Mesothelial cell of epicardium (in vitro differentiated cells): ENCODE measurements at places on chromosomes 2 and 18.
A peak's percentile ranks its signal among the peaks of the same experiment; 100 is the strongest.

DNA sequence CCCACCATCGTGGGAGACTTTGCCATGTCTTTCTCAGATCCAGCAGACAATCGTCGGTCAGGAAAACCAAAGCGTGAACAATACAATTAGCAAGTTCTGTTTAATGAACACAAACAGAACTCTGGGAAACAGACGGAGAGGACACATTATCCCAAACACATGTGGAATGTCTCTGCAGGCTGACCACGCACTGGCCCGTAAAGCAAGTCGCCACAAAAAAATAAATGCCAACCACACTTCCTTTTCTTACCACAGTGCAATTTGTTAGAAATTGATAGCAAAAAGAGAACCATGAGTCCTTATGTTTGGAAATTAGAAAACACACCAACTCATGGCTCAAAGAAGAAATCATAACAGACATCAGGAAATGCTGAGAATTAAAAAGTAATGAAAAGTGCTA lies 210.9 kb downstream of the TWIST2 start:
- H3K27ac ChIP-seq: no peak overlapping the region
- H3K4me1 ChIP-seq: peaks cover 4% of the 10 kb centered on the region
- no peak overlapping the region for H3K4me3 ChIP-seq
- peaks cover 16% of the 10 kb centered on the region for H3K36me3 ChIP-seq

DNA sequence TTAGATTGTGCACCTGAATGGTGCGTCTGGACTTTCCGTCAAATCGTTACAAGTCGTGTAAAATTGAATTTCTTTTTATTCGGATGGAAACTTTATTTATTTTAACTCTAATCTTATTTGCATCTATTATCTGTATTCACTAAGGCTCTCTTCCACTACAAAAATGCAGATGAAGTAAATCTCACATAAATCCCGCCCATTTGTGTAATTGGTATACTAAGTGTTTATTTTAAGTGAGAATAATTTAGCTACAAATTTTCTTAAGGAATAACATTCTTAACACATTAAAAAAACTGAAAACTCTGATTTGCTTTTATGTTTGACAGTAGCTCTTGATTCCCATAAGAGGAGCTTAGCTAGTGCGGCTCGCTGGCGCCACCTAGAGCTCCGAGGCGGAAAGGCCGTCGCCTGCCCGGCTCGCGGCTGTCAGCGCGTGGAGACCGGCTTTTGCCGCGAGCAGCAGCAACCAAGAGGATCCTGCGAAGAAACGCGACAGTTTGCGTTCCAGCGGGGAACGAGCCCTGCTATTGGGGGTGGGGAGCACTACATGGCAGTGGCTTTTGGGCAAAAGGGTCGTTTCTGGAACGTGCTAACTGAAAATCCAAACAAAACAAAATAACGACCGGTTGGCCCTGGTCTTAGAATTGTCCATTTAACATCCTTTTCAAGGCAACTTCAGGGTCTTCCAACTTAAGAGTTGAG lies 6.7 kb downstream of the SP9 start:
- H3K36me3 ChIP-seq: no peaks in the 10 kb centered on the region
- peak overlapping the region; percentile 61 for H3K27ac ChIP-seq
- peak; percentile 96 for DNase-seq
- H3K4me1 ChIP-seq: peaks cover 35% of the 10 kb centered on the region

- H3K4me1 ChIP-seq: peaks cover 6% of the 10 kb centered on the region
- no peak overlapping the region for H3K4me3 ChIP-seq
- H3K36me3 ChIP-seq: peaks cover 4% of the 10 kb centered on the region
- no peaks in the 10 kb centered on the region for H3K27me3 ChIP-seq
- no peak for DNase-seq
- H3K27ac ChIP-seq: no peak overlapping the region
These were observed 104.7 kb downstream of the THADA start for GRCh38 chr2:43491065-43491639.

GRCh38 chr2:2832657-2833056 lies 501.6 kb upstream of the MYT1L start:
- no peak overlapping the region for H3K4me3 ChIP-seq
- no peak for DNase-seq
- H3K36me3 ChIP-seq: no peaks in the 10 kb centered on the region
- no peaks in the 10 kb centered on the region for H3K4me1 ChIP-seq
- H3K27me3 ChIP-seq: peaks cover 25% of the 10 kb centered on the region

- no peak for DNase-seq
- H3K27me3 ChIP-seq: no peaks in the 10 kb centered on the region
- H3K36me3 ChIP-seq: peaks cover 1% of the 10 kb centered on the region
- no peak overlapping the region for H3K4me3 ChIP-seq
These were observed 200.9 kb upstream of the RAB6C start for GRCh38 chr2:129778584-129778877.

- H3K4me3 ChIP-seq: no peak overlapping the region
- no peak overlapping the region for H3K27ac ChIP-seq
- peak; percentile 14 for DNase-seq
- H3K4me1 ChIP-seq: no peaks in the 10 kb centered on the region
- H3K36me3 ChIP-seq: no peaks in the 10 kb centered on the region
- peaks cover 37% of the 10 kb centered on the region for H3K27me3 ChIP-seq
These were observed 145.9 kb downstream of the RTP5 start for GRCh38 chr2:242015108-242016065.

- no peak for DNase-seq
- no peaks in the 10 kb centered on the region for H3K27me3 ChIP-seq
- no peak overlapping the region for H3K4me3 ChIP-seq
- H3K4me1 ChIP-seq: peaks cover 4% of the 10 kb centered on the region
These were observed 601.7 kb downstream of the ARHGAP15 start for GRCh38 chr2:143730953-143731260.

- no peak overlapping the region for H3K27ac ChIP-seq
- peaks cover 15% of the 10 kb centered on the region for H3K4me1 ChIP-seq
- DNase-seq: no peak
- no peak overlapping the region for H3K4me3 ChIP-seq
- no peaks in the 10 kb centered on the region for H3K27me3 ChIP-seq
- no peaks in the 10 kb centered on the region for H3K36me3 ChIP-seq
These were observed 64.4 kb downstream of the KLHL29 start for GRCh38 chr2:23449413-23449812.

GRCh38 chr2:73085691-73086090 lies 14.2 kb upstream of the SFXN5 start:
- DNase-seq: peak; percentile 88
- no peak overlapping the region for H3K27ac ChIP-seq
- peaks cover 30% of the 10 kb centered on the region for H3K4me1 ChIP-seq
- H3K36me3 ChIP-seq: peaks cover 3% of the 10 kb centered on the region

GRCh38 chr2:54906716-54907115 lies 143.5 kb downstream of the RTN4 start:
- no peak overlapping the region for H3K4me3 ChIP-seq
- no peak overlapping the region for H3K27ac ChIP-seq
